ENCODE measurements at places on chromosomes 5 and 9. TPM values are rescaled to one million over a fixed set of nuclear protein-coding genes. Genes with fewer than 3 reads are reported as not detected.

DNA sequence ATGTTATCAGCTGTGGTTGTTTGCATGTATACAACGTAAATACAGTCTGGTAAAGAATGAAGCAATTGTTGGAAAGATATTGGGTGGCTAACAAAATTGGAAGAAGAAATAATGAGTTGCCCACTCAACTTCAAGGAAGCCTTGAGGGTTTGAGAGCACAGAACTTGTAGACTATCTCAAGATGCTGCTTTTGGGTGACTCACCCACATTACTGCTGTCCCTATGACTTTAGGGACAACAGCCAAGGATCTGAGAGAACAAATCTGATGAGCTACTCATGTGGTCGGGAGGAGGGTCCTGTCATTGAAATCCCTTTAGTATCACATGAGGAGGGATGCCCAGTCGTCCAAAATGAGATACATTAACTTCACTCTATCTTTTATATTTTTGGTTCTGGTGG, 261.8 kb downstream of the GAS1 start:
- H3K4me3 ChIP-seq, result no peak overlapping the region
- no peaks in the 10 kb centered on the region for H3K27me3 ChIP-seq
- no peaks in the 10 kb centered on the region for H3K36me3 ChIP-seq
- H3K4me1 ChIP-seq, result no peaks in the 10 kb centered on the region
- no peak for DNase-seq
- H3K27ac ChIP-seq, result no peak overlapping the region

DNA sequence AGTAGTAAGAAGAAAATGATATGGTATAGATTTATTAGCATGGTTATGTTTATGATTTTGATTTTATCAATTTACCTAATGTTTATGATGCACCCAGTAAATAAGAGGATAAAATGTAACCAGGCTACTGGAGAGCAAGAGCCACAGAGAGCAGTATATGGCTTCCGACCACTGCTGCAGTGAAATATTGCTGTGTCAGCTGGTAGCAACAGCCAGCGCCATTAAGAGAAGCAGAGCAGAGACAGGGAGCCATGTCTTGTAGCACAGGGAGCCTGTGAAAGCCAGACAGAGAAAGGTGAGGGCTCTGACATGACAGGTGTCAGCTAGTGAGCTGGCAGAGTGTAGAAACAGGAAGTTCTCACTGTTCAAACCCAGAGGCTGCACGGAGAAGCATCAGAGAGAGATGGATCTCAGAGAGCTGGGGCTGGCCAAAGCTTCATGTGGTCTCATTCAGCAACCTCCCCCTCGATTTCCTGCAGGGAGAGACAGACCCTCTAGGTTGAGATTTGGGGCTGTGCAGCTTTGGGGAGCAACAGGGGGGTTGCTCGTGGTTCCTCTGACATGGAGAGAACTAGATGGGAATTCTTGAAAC, 202.1 kb downstream of the MED10 start:
- DNase-seq, result no peak
- no peak overlapping the region for H3K4me3 ChIP-seq
- H3K27me3 ChIP-seq, result no peaks in the 10 kb centered on the region
- H3K27ac ChIP-seq, result no peak overlapping the region

DNA sequence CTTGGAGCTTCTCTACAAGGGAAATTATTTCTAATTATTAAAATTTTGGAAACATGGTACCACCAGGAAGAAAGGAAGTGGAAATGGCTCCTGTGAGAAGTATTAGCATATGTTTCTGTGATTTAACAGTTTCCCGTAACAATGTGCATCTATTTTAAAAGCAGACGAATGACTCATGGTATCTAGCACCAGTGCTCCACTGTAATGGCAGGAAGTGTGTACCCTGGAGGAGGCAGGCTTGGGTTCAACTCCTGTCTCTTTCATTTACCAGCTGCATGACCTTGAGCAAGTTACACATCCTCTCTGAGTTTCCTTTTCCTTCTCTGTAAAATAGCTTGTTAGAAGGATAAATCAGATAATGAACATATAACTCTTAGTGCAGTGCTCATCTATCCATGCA, 41.0 kb upstream of the ANGPTL2 start:
- H3K4me3 ChIP-seq, result no peak overlapping the region
- DNase-seq, result no peak
- no peak overlapping the region for H3K27ac ChIP-seq
- H3K27me3 ChIP-seq, result no peaks in the 10 kb centered on the region
- H3K36me3 ChIP-seq, result no peaks in the 10 kb centered on the region

The CARTPT gene
- 41.9 TPM for total RNA-seq

- H3K27ac ChIP-seq, result peak overlapping the region; percentile 85
- H3K4me1 ChIP-seq, result peaks cover 37% of the 10 kb centered on the region
- H3K4me3 ChIP-seq, result peak overlapping the region; percentile 85
Measured at GRCh38 chr9:106860721-106861639, 2.0 kb upstream of the ZNF462 start.

The CDX1 gene
- total RNA-seq, result 368 TPM

DNA sequence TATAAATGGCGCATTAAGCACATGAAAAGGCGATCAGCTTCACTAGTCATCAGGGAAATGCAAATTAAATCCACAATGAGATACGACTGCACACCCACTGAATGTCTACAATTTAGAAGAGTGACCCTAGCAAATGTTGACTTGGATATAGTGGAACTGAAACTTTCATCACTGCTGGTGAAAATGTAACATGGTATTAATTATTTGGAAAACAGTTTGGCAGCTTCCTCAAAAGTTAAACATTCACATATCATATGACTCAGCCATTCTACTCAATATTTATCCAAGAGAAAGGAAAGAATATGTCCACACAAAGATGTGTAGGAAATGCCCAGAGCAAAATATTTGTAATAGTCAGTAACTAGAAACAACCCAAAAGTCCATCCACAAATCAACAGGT, 146.5 kb downstream of the LPAR1 start:
- no peaks in the 10 kb centered on the region for H3K27me3 ChIP-seq
- no peaks in the 10 kb centered on the region for H3K4me1 ChIP-seq
- no peaks in the 10 kb centered on the region for H3K36me3 ChIP-seq
- no peak overlapping the region for H3K27ac ChIP-seq

The LCN1 gene
- total RNA-seq, result not detected

DNA sequence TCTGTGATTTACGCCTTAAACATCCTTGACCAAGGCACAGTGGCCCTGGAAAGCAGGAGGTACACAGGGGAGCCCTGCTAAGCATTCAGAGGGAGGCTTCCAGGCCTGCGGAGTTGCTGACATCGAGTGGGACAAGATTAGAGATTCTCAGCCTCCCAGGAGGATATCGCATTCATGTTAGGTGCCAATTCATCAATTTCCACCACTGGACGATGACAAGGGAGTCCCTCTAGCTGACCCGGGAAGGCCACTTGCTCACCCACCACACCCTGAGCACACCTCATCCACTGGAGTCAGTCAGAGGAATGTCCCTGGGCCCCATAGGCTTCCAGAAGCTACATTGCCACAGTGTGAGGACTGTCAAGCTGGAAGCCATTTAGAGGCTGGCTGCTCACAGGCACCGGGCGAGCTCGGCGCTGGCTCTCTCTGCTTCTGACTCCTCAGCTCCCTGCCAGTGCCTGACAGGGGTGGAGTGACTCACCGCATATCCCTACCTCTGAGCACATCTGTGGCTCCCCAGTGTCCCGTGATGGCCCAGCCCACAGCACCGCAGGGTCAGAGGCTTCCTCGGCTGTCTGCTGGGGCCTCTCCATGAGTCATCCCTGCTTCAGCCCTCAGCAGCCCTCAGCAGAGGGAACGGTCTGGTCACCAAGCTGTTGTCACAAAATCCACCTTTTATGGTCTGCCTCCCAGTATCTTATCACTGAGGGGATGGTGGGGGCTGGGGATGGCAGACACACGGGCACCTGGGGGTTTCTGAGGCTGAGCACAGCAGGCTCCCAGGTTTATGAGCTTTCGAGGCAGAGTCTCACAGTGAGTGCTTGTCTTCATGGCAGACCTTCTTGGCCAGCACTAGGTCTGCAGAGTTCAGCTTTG, 117.5 kb downstream of the ZNF608 start:
- H3K4me1 ChIP-seq, result no peaks in the 10 kb centered on the region
- DNase-seq, result no peak
- H3K27me3 ChIP-seq, result no peaks in the 10 kb centered on the region
- no peak overlapping the region for H3K4me3 ChIP-seq
- no peak overlapping the region for H3K27ac ChIP-seq

DNA sequence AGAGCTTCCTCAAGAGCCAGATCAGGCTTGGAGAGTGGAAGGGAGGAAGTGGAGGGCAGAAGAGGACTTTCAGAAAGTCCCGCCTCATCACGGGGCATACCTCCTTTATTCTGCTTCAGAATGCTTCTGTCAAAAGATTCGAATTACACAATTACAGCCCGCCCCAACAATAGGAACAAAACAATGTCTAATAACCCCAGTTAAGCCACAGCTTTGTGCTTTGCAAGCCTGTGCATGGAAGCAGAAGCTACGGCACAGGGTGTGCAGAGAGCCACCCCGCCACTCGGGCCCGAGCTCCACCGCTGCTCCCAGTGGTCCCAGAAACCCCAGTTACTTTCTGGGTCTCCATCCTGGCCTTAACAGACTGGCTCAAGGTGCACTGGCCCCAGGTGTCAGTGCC, 23.5 kb downstream of the HNRNPH1 start:
- no peak for DNase-seq
- H3K27me3 ChIP-seq, result no peaks in the 10 kb centered on the region
- H3K36me3 ChIP-seq, result no peaks in the 10 kb centered on the region
- no peaks in the 10 kb centered on the region for H3K4me1 ChIP-seq

- H3K27me3 ChIP-seq, result no peaks in the 10 kb centered on the region
- H3K4me3 ChIP-seq, result no peak overlapping the region
- no peaks in the 10 kb centered on the region for H3K4me1 ChIP-seq
Measured at GRCh38 chr5:146273109-146273508, 65.5 kb upstream of the POU4F3 start.

The PCDHAC1 gene
- not detected for total RNA-seq

DNA sequence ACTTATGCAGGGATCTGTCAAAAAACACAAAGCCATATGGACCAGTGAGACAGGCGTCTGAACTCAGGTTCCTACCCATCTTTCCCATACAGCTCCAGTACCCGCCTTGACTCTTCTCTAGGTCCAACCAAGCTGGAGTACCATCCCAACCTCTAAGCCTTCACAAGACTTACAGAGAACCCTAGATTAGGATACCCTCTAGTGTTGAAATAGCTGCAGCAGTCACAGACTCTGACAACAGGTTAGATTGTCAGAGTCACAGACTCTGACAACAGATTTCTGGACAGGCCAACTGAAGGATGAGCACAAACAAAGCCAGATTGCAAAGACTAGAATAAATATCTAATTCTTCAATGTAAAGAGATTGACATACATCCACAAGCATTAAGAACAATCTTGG, 266.1 kb downstream of the GRIA1 start:
- H3K27ac ChIP-seq, result no peak overlapping the region
- no peak overlapping the region for H3K4me3 ChIP-seq
- H3K36me3 ChIP-seq, result no peaks in the 10 kb centered on the region
- H3K4me1 ChIP-seq, result no peaks in the 10 kb centered on the region
- no peak for DNase-seq
- no peaks in the 10 kb centered on the region for H3K27me3 ChIP-seq

The CD274 gene
- total RNA-seq, result not detected

The CDKN2A gene
- total RNA-seq, result 8.6 TPM

DNA sequence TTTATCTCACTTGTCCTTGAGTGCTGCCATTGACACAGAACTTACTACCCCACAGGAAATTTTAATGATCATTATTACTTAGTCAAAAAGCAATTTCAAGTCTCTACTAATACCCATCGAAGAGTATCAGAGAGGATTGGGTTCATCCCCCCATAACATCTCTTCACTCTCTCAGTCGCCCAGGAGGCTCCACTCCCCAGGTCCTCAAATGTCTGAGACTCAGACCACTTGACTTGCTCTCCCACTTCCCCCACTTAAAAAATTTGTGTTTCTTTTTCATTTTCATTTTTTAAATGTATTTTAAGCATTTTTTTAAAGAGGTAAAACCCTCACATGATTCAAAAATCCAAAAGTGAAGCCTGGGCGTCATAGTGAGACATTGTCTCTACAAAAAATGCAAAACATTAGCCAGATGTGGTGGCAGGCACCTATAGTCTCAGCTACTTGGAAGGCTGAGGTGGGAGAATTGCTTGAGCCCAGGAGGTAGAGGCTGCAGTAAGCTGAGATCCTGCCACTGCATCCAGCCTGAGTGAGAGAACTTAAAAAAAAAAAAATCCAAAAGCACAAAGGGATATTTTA, 56.8 kb upstream of the TRAF1 start:
- no peaks in the 10 kb centered on the region for H3K36me3 ChIP-seq
- H3K27ac ChIP-seq, result no peak overlapping the region
- H3K27me3 ChIP-seq, result no peaks in the 10 kb centered on the region
- no peak overlapping the region for H3K4me3 ChIP-seq
- no peak for DNase-seq

The ICE1 gene
- 51.9 TPM for total RNA-seq

GRCh38 chr5:73205305-73205704, 32.3 kb downstream of the TMEM174 start:
- no peak for DNase-seq
- H3K27ac ChIP-seq, result no peak overlapping the region
- H3K4me3 ChIP-seq, result no peak overlapping the region
- H3K4me1 ChIP-seq, result peaks cover 11% of the 10 kb centered on the region

The ARSI gene
- total RNA-seq, result not detected

DNA sequence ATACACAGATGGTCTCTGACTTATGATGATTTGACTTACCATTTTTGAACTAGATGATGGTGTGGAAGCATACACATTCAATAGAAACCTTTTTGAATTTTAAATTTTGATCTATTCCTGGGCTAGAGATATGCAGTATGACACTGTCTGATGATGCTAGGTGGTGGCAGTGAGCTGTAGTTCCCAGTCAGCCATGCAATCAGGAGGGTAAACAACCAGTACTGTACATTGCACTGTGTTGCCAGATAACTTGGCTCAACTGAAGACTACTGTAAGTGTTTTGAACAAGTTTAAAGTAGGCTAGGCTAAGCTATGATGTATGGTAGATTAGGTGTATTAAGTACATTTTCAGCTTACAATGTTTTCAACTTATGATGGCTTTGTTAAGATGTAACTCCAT, 859.1 kb upstream of the ARRDC3 start:
- DNase-seq, result no peak
- H3K4me3 ChIP-seq, result no peak overlapping the region
- no peaks in the 10 kb centered on the region for H3K4me1 ChIP-seq
- no peak overlapping the region for H3K27ac ChIP-seq

DNA sequence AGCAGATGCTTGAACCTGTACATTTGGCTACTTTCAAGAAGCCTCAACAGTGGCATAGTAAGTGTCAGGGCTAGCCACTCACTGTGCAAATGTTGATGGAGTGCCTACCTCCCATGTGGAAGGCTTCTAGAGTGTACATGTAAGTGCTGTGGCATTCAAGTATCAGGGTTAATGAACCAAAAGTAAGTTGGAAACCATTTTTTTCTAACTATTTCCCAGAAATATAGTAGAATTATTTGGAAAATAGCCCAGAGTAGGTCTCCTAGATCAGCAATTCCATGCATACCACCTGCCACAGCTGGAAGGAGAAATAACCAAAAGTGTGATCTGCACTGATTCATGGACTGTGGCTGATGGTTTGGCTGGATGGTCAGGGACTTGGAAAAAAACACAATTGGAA, 53.3 kb downstream of the FOXD1 start:
- no peak overlapping the region for H3K4me3 ChIP-seq
- no peak overlapping the region for H3K27ac ChIP-seq
- no peaks in the 10 kb centered on the region for H3K36me3 ChIP-seq
- peaks cover 16% of the 10 kb centered on the region for H3K4me1 ChIP-seq
- peaks cover 3% of the 10 kb centered on the region for H3K27me3 ChIP-seq

All from transverse colon (tissue), 4 donors.